ENCODE measurements at places on chromosomes 16 and 17.

GRCh38 chr17:2054512-2055291 is at the start of gene HIC1:
Gene HIC1 (plus strand): TSS chr17:2055103. CDS start chr17:2056691, 1,588 bp downstream.
- peak; percentile 61 for DNase-seq

DNA sequence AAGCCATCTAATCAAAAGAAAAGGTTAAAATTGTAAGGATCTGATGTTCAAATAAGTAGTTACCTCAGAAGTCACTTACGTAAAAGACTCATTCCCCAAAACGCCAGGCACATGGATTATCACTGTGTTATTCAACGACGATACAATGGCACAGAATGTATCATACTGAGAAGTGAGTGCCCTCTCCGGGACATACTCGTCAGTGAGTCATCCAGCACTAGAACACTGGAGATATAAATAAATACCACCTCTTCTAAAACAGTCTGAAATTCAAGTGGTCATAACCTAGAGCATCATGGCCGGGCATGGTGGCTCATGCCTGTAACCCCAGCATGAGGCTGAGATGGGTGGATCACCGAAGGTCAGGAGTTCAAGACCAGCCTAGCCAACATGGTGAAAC is 24.9 kb downstream of the USP31 start:
- DNase-seq: no peak

GRCh38 chr16:74760007-74760767 is 14.4 kb downstream of the FA2H start:
- no peak for DNase-seq

- DNase-seq: peak; percentile 49
Measured at GRCh38 chr16:81634380-81635062, 144.6 kb upstream of the PLCG2 start.

GRCh38 chr16:19499006-19499405 is 22.9 kb downstream of the GDE1 start:
- DNase-seq: no peak

DNA sequence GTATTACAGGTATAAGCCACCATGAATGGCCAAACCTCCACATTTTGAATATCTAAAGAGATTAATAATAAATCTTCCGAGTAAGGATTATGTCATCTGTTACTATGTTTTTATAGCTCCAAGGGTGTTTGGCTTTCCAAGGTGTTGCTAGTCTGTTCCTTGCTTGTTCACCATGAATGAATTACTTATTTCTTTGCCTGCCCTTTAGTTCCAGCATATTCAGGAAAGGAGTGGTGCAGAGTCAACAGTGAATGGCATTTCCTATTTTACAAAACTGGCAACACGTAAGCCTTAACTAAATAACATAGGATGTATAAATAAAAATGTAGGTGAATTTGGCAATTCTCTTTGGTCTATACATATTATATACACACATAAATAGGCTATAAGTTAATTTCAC is 70.3 kb downstream of the MYO1D start:
- no peak for DNase-seq

- DNase-seq: no peak
Measured at GRCh38 chr17:31155208-31155810, 60.5 kb downstream of the NF1 start.

GRCh38 chr17:15340966-15341365 is 431 bp downstream of the TEKT3 start:
- DNase-seq: no peak

GRCh38 chr16:11165349-11165748 is 90.7 kb downstream of the SOCS1 start:
- no peak for DNase-seq

GRCh38 chr16:74252329-74252728 is 44.3 kb upstream of the PSMD7 start:
- DNase-seq: no peak

DNA sequence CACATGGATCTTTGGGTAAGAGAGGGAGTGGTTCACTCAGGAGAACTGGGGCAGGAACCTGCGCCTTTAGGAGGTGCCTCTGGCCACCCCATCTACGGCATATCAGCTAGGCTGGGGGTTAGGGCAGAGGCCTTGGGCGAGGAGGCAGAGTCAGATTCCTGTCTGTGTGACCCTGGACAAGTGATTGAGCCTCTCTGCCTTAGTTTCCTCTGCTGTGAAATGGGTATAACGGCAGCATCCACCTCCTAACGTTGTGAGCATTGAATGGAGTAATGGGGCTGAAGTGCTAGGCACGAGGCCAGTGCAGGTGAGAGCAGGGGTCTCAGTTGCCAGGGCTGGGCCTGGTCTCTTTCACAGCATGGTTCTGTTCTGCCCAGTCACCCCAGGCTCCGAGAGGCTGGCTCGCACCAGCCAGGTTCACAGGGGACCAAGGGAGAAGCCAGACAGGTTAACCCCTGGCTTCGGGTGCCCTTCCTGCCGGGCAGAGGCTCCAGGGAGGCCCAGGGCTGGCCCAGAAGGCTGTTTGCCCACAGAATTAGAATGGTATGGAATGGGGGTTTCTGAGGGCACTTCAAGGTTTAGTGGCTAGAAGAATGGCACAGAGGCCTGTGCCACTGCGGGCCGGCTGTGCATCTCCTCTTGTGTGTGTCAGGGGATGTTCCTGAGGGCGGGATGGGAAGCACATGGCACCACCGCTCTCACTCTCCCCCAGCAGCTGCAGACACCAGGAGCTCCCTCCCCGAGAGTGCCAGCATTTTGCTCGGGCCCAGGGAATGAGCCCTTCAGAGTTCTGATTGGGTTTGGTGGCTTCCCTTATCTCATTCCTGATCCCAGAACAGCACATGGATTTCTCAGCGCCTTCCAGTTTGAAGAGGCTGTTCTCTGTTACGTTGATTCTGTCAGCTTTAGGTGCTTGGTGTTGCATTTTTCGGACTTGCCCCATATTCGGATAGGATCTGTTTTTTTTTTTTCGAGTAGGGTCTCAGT is 23.8 kb downstream of the UNC13D start:
- DNase-seq: no peak

DNA sequence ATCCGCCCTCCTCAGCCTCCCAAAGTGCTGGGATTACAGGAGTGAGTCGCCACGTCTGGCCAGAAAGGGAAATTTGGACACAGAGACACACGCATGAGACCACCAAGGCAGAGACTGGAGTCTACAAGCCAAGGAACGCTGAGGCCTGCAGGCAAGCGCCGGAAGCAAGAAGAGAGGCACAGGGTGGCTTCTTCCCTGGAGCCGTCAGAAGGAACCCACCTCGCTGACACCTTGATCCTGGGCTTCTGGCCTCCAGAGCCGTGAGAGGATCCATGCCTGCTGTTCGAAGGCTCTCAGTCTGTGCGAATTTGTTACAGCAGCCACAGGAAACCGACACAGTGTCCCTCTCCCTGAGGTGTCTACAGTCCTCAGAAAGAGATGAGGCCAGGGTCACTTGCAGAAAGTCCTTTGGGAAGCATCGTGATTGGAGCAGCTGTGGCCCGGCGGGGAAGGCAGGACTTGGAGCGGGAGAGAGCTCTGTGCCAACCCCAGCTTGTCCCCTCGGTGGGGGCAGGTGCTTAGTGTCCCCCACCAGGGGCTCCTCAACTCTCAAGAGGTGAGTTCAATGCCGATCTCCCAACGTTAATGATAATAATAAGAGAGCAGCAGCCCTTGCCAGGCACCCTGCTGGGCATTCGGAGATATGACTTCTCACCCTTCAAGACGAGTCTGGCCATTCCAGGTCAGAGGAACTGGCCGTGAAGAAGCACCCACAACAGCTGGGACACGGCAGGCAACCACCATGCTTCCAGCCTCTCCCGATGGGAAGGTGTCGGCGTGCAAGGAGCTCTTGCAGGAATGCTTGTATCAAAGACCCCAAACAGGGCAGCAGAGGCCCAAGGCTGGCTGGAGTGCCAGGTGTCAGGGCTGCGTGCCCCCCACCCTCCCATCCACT is 68.4 kb upstream of the TNRC6C start:
- DNase-seq: no peak

DNA sequence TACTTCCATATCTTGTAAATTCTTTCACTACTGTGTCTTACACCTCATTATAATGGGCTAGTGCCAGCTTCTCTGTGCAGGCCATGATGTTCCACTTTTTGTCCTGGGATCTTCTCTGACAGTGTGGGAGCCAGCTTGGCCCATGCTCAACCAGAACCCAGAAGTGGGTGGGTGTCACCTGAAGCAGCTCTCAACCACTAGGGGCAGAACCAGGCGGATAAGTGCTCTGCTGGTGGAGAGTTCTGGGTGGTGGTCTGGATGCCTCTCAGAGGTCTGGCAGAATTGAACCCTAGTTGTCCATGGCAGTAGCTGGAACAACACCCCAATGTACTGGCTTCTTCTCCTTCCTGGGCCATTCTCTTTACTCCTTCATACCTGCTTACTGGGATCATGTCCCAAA is 254.1 kb upstream of the N4BP1 start:
- DNase-seq: no peak

DNA sequence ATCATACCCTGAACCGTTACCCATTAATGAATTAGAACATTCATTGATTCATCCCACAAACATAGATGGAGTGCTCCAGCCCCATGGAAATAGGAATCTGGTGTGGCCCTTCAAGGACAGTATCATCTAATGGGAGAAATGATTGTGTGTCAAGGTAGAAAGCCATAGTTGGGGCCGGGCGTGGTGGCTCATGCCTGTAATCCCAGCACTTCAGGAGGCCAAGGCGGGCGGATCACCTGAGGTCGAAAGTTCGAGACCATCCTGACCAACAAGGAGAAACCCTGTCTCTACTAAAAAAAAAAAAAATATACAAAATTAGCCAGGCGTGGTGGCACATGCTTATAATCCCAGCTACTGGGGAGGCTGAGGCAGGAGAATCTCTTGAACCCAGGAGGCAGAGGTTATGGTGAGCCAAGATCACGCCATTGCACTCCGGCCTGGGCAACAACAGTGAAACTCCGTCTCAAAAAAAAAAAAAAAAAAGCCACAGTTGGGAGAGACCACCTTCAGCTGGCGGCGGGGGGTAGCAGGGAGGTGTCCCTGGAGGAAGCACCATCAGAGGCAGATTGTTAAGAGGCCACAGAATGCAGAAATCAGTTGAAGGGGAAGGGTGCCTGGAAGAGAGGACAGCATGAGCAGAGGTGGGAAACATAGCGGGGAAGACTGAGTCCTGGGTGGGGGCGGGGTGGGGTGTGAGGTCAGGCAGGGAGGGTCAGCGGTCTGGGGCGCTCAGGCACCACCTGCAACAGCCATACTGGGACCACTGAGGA is 60.0 kb downstream of the USP22 start:
- no peak for DNase-seq

GRCh38 chr16:67198238-67198734 is 645 bp upstream of the ELMO3 start:
- no peak for DNase-seq

DNA sequence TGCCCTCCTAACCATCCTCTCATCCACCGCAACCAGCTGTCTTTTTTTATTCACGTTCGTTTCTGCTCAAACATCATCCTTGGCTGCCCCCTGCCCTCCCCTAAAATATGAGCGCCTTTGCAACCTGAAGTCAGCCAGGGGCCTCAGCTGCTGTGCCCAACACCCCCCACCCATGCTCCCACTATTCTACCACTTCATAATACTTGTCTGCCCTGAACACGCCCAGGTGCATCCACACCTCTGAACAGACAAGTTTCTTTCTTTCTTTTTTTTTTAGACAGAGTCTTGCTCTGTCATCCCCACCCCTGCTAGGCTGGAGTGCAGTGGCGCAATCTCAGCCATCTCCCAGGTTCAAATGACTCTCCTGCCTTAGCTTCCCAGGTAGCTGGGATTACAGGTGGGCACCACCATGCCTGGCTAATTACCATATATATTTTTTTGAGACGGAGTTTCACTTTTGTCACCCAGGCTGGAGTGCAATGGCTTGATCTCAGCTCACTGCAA is 26.9 kb downstream of the CEP295NL start:
- no peak for DNase-seq

- DNase-seq: no peak
Measured at GRCh38 chr16:68400083-68400923, 48.0 kb downstream of the SMPD3 start.

- no peak for DNase-seq
Measured at GRCh38 chr17:42782166-42783061, 2.0 kb downstream of the WNK4 start.

- DNase-seq: no peak
Measured at GRCh38 chr17:66975614-66976378, 11.3 kb downstream of the CACNG4 start.

- no peak for DNase-seq
Measured at GRCh38 chr16:55498101-55498500, 10.8 kb upstream of the LPCAT2 start.

DNA sequence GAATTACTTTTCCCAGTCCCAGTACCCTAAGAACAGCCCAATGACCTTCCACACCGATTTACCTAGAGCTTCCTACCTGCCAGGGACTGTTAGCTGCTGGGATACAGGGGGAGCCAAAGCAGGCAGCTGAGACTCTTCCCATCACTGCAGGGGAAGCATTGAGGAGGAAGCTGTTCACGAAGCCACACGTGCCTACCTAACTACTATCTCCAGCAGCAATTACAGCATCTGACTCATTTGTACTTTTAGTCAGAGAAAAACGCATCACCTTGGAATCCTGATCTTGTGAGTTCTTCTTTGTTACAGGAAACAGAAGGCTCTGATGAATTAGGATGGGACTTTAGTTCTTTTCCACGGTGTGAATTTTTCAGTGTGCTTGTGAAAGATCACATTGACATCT is 113.7 kb upstream of the DHX40 start:
- no peak for DNase-seq

- no peak for DNase-seq
Measured at GRCh38 chr17:75826561-75827307, 17.5 kb downstream of the UNC13D start.

DNA sequence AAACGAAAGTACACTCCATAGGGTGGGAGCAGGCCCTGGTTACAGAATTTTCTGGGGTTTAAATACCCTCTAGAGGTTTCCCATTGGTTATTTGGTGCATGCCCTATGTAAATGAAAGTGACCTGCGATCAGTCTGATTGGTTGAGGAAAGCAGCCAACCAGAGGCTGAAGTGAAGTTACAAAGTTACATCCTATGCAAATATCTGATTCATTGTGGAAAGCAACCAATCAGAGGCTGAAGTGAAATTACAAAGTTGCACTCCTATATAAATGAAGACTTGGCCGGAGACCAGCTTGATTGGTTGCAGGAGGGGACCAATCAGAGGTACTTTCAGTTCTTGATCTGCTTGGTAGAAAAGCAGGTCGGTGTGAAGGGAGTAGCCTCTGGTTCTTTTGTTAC is 24.4 kb downstream of the NAA60 start:
- peak; percentile 54 for DNase-seq

- DNase-seq: no peak
Measured at GRCh38 chr17:40355804-40356758, 8.5 kb downstream of the GJD3 start.

DNA sequence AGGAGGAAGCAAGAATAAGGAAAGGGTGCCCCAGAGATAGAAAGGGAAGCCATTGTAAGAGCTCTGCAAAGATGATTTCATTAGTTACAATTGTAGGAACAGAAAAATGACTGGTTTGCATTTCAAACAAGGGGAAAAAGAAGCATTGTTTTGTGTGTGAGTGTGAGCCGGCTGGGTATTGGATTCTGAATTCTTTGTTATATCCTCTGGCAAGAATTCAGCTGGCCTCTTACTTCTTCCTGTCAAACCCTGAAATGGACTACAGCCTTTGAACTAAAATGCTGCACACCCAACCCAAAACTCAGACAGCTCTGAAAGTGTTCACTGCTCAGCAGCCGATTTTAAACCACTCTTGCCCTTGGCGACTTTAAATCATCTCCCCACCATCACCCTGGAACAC is 461.3 kb downstream of the PMP22 start:
- DNase-seq: no peak

- DNase-seq: peak; percentile 34
Measured at GRCh38 chr16:75087375-75087979, 29.1 kb downstream of the LDHD start.

GRCh38 chr17:58279736-58280479 is 827 bp downstream of the MPO start:
- DNase-seq: no peak

- DNase-seq: no peak
Measured at GRCh38 chr17:4446326-4447071, 12.8 kb downstream of the SPNS3 start.
